Amniotic epithelial cell (primary cell): ENCODE measurements at places on chromosomes 2 and 18.

- no peak for DNase-seq
These were observed 66.0 kb downstream of the TTC32 start for GRCh38 chr2:19835781-19836281.

DNA sequence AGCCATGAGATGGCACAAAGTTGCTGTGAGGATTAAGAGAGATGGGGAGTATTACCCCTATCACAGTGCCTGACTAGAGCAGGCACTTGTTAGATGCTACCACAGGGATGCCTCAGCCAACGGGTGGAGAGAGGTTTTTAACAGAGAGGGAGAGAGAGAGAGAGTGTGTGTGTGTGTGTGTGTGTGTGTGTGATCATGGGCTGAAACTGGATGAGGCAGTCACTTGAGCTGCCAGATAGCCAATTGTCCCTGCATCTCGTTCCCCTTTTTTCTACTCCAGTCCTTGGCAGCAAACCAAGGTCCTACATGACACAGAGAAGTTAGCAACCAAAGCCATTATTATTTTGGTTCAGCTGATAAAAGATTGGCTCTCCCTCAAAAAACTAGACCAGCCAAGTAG lies 3.0 kb downstream of the CD8A start:
- no peak for DNase-seq

- no peak for DNase-seq
These were observed 44.3 kb upstream of the SCLY start for GRCh38 chr2:238016526-238016925.

- DNase-seq = peak; percentile 56
These were observed at the start of gene PID1 for GRCh38 chr2:229270551-229271410. Gene PID1, minus strand, starts transcription at chr2:229271287. Its CDS starts 244 bp downstream, at chr2:229271043.

GRCh38 chr2:110828330-110828729 lies 96.0 kb downstream of the ACOXL start:
- DNase-seq = peak; percentile 70

GRCh38 chr18:43559507-43559906 lies 282.2 kb upstream of the SYT4 start:
- DNase-seq = no peak

- no peak for DNase-seq
These were observed 683.0 kb downstream of the SLC4A3 start for GRCh38 chr2:220310451-220310861.

- peak; percentile 1 for DNase-seq
These were observed 472.2 kb upstream of the DCC start for GRCh38 chr18:51867767-51868166.

DNA sequence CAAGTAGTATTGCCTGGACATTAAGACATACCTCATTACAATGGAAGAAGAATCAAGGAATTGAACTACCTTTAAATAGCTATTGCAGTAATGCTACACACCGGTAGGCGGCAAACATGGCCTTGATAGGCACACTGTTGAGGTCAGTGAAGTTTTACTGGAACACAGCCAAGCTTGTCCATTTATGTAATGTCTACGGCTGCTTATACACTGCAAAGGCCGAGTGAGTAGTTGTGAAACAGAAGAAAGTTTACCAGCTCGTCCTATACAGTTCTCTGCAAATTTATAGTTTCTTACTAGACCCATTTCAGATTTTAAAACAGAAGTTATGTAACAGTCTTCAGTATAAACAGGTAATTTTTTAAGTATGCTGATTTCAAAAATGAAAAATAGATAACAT lies 38.8 kb downstream of the PPP4R1 start:
- peak; percentile 98 for DNase-seq

DNA sequence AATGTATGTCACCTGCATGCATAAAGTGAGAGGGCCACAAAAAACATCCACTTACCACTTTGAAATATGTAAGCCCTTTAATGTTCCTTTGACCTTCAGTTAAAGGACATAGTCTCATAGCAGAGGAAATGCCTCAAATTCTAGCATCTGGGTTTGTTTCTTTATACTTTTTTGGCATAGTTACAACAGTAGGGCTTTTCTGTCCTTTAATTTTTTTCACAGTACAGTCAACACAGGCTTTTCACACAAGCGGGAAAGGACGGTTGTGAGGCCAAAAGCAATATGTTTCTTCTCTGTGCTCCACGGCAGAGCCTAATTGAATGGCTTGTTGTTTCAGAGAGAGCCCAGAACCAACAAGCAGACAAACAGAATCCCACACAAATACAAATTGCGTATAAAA lies 57.6 kb downstream of the CRIM1 start:
- DNase-seq = no peak

GRCh38 chr18:63844254-63844653 lies 43.3 kb upstream of the SERPINB2 start:
- peak; percentile 51 for DNase-seq

DNA sequence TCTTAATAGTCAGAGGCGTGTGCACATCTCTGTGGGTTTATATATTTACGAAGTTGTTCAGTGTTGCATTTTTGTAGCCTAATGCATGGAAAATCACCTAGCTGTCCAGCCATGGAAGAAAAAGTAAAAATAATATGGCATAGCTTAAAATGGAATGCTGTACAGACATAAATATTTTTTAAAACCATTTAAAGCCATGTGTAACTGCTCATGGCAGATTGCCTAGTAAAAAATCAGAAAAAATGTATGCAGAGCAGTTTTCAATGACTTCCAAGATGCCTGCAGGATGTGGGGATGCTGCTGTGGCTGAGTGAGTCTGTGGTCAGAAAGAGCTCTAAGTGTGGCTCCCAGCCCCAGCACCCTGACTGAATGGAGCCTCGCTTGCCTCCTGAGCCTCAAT lies 64.8 kb upstream of the ALKAL2 start:
- DNase-seq = no peak

GRCh38 chr2:68568116-68568515 lies 75.3 kb upstream of the PROKR1 start:
- DNase-seq = peak; percentile 7

- no peak for DNase-seq
These were observed 66.0 kb upstream of the PGAP1 start for GRCh38 chr2:196992466-196992865.

DNA sequence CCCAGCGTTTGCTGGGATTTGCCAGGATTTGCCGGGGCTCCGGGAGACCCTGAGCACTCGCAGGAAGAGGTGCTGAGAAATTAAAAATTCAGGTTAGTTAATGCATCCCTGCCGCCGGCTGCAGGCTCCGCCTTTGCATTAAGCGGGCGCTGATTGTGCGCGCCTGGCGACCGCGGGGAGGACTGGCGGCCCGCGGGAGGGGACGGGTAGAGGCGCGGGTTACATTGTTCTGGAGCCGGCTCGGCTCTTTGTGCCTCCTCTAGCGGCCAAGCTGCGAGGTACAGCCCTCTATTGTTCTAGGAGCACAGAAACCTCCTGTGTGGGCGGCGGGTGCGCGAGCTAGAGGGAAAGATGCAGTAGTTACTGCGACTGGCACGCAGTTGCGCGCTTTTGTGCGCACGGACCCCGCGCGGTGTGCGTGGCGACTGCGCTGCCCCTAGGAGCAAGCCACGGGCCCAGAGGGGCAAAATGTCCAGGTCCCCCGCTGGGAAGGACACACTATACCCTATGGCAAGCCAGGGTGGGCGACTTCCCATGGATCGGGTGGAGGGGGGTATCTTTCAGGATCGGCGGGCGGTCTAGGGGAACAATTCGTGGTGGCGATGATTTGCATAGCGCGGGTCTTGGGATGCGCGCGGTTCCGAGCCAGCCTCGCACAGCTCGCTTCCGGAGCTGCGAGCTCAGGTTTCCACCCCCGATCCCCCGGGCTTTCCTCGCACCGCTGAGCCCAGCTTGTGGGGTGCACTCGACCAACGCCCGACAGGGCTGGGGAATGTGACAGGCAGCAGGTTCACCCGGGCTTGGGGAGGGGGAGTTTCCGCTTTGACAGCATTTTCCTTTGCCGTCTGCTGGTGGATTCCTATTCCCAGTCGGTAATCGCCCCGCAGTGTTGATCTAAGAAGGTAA lies 2.8 kb downstream of the ONECUT2 start:
- DNase-seq = peak; percentile 16

- no peak for DNase-seq
These were observed 261.3 kb upstream of the MEIS1 start for GRCh38 chr2:66173645-66174044.

DNA sequence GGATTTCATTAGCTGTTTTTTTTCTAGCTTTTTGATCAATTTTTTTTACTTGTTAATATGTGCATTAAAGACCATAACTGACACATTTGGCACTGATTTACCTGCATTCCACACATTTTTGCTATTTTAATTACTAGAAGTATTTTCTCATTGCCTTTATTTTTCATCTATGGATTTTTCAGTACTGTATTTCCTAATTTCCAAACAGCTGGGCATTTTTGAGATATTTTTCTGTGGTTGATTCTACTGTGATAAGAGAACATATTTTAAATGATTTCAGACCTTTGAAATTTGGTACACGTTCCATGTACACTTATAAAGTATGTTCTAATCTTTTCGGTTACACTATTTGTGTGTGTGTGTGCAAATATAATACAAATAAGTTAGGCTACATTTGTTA lies 135.3 kb downstream of the PARD3B start:
- DNase-seq = peak; percentile 56

GRCh38 chr2:237630216-237631000 lies 3.0 kb downstream of the LRRFIP1 start:
- DNase-seq = no peak

DNA sequence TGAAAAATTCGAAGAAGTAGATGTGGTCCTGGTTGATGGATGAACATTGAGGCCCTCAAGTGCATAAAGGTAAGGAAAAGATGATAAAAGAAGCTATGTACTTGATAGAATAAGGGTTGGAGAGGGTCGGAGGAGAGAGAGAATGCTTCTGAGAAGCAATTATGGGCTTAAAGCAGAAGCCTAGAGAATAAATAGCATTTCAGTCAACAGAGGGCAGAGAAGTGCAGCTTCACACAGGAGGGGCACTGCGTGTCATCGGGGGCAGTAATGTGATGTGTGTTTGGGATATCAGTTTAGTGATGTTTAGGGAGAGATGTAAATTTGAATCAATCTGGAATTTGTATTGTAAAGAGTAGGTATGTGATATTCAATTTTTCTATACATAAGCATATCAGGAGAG lies 334.5 kb downstream of the PIK3C3 start:
- no peak for DNase-seq

DNA sequence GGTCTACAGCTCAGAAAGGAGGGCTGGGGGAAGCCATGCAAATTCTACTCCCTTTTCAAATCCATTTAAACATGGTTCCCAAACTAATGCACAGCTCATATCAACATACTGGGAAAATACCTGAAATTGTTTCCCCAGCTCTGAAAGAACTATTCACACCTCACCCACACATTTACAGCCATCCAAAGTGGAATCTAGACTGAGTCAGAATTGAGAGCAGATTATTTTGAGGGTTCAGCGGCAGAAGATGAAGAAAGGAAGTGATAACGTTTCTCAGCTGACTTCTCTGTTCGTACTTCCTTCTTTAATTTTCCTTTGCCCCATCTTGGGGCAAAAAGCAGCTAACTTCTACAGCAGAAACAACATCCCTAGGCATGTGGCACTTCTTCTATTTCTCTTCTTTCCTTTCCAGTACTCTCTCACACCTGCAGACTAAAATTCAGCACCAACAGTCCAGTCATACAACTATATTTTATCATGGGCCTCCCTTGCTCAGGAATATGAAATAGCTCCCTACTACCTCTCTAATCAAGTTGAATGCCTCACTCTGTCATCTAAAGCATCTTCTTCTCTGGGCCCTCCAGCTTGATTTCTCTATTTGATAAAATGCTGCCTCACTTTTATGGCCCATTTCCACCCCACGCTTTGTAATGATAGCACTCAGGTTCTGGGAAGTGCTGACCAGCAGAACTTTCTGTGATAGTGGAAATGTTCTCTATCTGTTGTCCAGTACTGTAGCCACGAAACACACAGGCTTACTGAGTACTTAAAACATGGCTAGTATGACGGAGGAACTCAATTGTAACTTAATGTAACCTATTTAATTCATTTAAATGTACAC lies 35.9 kb downstream of the ARHGAP25 start:
- peak; percentile 53 for DNase-seq

DNA sequence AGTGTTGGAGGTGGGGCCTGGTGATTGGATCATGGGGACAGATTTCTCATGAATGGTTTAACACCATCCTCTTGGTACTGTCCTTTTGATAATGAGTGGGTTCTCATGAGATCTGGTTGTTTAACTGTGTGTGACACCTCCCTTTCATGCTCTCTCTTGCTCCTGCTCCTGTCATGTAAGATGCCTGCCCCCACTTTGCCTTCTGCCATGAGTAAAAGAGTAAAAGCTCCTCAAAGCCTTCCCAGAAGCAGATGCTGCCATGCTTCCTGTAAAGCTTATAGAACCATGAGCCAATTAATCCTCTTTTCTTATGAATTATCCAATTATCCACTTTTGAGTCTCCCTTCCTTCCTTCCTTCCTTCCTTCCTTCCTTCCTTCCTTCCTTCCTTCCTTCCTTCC lies 317.7 kb downstream of the RDH14 start:
- DNase-seq = no peak
